Stromal cell of bone marrow (primary cell): ENCODE measurements at places on chromosomes 1 and 21.
A peak's percentile ranks its signal among the peaks of the same experiment; 100 is the strongest.

DNA sequence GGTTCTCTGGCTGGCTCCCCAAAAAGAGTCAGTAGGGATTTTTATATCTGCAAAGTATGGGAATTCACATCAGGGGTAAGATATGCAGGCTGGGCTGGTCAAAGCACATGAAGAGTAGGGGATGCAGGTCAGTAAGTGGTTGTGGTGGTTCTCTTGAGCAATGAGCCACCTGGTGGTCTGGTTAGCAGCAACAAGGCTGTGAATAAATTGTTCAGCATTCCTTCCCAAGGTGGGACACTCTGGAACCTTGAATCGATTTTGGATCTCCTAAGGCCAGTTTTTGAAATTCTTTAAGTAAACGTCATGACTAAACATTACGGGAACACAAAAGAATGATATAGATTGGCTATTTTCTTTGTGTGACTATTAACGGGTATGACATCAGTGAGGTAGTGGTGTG, 563.0 kb upstream of the NEGR1 start:
- DNase-seq, result no peak

GRCh38 chr1:82517586-82517985, 716.9 kb downstream of the ADGRL2 start:
- DNase-seq, result no peak

- no peak for DNase-seq
These were observed 6.1 kb upstream of the LDLRAP1 start for GRCh38 chr1:25537153-25537831.

GRCh38 chr1:58988752-58989151, 204.9 kb upstream of the JUN start:
- no peak for DNase-seq

GRCh38 chr1:101408212-101409042, 171.6 kb downstream of the S1PR1 start:
- DNase-seq, result no peak

- DNase-seq, result no peak
These were observed 62.3 kb downstream of the S1PR1 start for GRCh38 chr1:101299141-101299540.

DNA sequence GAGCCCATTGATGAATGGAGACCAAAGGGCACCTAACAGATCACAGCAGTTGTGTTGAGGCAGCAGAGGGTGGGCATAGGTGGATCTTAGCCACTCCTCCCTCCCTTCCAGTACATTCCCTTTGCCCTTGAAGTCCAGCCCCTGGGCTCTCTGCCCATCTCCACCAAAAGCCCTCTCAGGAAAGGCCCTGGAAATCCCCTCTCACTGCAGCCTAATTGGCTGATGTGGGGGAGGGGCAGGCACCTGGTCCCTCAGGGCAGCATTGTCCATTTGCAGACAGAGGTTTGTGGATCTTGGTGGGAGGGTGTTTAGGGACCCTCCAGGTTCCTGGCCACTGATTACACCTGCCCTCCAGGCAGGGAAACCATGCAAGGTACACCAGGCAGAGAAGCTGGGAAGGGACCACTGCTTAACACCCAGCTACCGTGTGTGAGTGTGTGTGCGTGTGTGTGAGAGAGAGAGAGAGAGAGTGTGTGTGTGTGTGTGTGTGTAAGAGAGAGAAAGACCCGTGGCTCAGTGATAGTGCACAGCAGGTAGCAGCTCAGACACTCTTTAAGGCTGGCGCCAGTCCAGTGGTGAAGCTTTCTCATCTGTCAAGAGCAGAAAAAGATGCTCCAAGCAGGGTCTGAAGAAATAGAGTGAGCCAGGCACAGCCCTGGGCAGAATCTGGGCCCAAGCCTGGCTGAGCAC, 71.1 kb downstream of the MATN1 start:
- DNase-seq, result no peak

GRCh38 chr1:111618961-111619634, 491 bp upstream of the RAP1A start:
- DNase-seq, result no peak

DNA sequence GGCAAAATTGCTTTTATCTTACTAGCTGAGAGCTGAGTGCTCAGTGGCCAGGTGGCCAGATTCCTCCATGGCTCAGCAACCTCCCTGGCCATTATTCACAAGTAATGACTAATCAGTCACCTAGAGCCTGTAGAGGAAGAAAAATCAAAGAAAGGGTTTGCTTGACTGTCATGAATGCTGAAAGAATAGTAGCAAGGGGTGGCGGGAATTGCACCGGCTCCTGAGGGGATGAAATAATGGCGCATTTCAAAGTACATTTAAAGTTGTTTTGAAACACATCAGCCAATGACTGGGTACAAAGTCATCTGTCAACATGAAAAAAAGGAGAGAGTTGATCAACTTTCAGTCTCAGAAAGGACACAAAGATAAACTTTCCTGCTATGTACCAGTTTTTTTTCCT, 99.5 kb downstream of the OMA1 start:
- no peak for DNase-seq

GRCh38 chr1:208213786-208214185, 30.4 kb downstream of the PLXNA2 start:
- DNase-seq, result no peak

DNA sequence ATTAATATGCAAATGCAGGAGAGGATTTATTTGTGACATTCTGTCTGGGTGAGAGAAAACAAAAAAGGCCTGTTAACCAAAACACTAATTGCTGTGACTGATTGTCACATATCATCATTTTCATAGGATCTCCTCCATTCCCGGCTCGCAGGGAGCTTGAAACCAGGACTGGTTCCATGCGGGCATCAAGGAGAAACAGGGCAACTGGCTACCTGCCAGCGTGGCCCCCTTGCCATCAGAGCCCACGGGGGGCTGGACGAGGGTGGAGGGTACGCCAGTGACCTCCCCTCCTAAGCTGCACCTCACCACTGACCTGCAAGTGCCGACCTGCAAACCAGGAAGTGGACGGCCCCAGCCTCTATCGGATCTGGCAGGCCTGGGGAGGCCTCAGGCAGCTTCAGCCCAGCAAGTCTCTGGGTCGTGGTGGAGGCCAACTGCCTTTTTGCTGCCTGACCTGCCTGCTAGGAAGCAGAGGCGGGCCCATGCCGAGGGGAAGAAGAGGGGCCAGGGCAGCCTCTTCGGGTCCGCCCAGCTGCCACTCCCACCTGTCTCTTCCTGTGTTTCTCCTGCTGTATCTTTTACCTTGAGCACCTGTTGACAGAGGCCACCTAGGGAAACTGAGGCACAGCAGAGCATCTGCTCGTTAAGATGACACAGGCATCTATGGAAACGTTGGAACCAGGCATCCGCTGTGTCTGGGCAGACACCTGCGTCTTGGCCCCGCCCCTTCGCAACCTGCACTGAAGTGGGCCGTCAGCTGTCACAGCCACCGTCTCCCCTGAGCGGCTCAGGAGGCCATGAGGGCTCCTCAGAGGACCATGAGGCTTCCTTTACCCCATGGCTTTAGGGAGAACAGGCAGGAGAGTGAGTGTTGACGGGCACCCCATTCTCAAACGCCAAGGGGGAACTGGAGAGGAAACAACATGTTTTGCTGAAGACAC, 74.8 kb downstream of the CASZ1 start:
- DNase-seq, result no peak

- no peak for DNase-seq
These were observed 41.5 kb downstream of the STYXL2 start for GRCh38 chr1:167135281-167135840.

GRCh38 chr1:211327346-211327921, 801 bp downstream of the TRAF5 start:
- DNase-seq, result peak; percentile 25

GRCh38 chr1:155242805-155243358, 12.4 kb downstream of the ENTREP3 start:
- DNase-seq, result no peak

- no peak for DNase-seq
These were observed 838 bp upstream of the DISP1 start for GRCh38 chr1:222813866-222814535.

GRCh38 chr1:14653461-14653960, 55.0 kb downstream of the KAZN start:
- DNase-seq, result peak; percentile 73

DNA sequence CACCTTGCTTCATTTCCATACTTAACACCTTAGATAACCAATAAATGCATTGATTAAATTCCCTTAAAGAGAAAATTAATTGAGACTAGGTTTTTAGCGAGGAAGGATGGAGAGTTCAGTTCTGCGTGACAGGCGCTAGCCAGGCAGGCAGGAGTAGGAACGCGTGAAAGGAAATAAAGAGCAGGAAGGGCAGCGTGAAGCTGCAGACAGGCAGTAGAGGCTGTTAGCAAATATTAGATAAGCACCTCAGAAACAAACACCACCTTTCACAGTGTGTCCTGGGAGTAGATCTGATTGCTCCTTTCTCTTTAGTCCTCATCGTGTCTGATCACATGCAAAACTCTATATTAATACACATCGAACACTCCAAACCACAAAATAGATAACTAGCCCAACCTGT, 282.7 kb upstream of the ADGRL2 start:
- DNase-seq, result no peak

- no peak for DNase-seq
These were observed 43.6 kb downstream of the PLEKHA6 start for GRCh38 chr1:204316164-204316563.
